Activated naive CD4-positive, alpha-beta T cell treated with anti-CD3 and anti-CD28 coated beads for 36 hours (primary cell): ENCODE measurements at places on chromosomes 4 and X. TPM values are rescaled to one million over a fixed set of nuclear protein-coding genes. Genes with fewer than 3 reads are reported as not detected.

TSPAN6 gene
- total RNA-seq = 0.42 TPM

LDB2 gene
- not detected for total RNA-seq

CACNA1F gene
- total RNA-seq = 0.62 TPM

TLL1 gene
- not detected for total RNA-seq

CFAP99 gene
- total RNA-seq = not detected

SAGE1 gene
- total RNA-seq = not detected

ABCE1 gene
- 174 TPM for total RNA-seq

ZMAT1 gene
- 2.7 TPM for total RNA-seq

REELD1 gene
- total RNA-seq = not detected

COL4A6 gene
- not detected for total RNA-seq

RTL5 gene
- 0.10 TPM for total RNA-seq

PNMA6E gene
- not detected for total RNA-seq

MTCP1 gene
- total RNA-seq = 15.0 TPM

NIPAL1 gene
- total RNA-seq = 2.0 TPM

CLNK gene
- total RNA-seq = not detected

CTSO gene
- total RNA-seq = 2.1 TPM

PABPC1L2A gene
- not detected for total RNA-seq

FGF13 gene
- total RNA-seq = not detected

SPIN4 gene
- total RNA-seq = 3.1 TPM

PDE6B gene
- 17.4 TPM for total RNA-seq

MAP3K15 gene
- total RNA-seq = 1.2 TPM

EXOC1L gene
- not detected for total RNA-seq

ETDB gene
- total RNA-seq = not detected

RIPPLY1 gene
- not detected for total RNA-seq

HPGDS gene
- total RNA-seq = not detected

CPZ gene
- total RNA-seq = not detected

CCDC110 gene
- total RNA-seq = 0.25 TPM

MAOA gene
- total RNA-seq = 0.26 TPM

PNCK gene
- total RNA-seq = 0.30 TPM

RHOXF2 gene
- total RNA-seq = not detected

DMD gene
- total RNA-seq = 0.37 TPM

IL3RA gene
- total RNA-seq = not detected

SULT1B1 gene
- 5.4 TPM for total RNA-seq

LRAT gene
- total RNA-seq = not detected
